ENCODE measurements at places on chromosomes 11 and 22.

- no peak for DNase-seq
These were observed 266.9 kb downstream of the KIRREL3 start for GRCh38 chr11:126733685-126734084.

GRCh38 chr11:109789901-109790300 is 303.3 kb upstream of the ZC3H12C start:
- no peak for DNase-seq

DNA sequence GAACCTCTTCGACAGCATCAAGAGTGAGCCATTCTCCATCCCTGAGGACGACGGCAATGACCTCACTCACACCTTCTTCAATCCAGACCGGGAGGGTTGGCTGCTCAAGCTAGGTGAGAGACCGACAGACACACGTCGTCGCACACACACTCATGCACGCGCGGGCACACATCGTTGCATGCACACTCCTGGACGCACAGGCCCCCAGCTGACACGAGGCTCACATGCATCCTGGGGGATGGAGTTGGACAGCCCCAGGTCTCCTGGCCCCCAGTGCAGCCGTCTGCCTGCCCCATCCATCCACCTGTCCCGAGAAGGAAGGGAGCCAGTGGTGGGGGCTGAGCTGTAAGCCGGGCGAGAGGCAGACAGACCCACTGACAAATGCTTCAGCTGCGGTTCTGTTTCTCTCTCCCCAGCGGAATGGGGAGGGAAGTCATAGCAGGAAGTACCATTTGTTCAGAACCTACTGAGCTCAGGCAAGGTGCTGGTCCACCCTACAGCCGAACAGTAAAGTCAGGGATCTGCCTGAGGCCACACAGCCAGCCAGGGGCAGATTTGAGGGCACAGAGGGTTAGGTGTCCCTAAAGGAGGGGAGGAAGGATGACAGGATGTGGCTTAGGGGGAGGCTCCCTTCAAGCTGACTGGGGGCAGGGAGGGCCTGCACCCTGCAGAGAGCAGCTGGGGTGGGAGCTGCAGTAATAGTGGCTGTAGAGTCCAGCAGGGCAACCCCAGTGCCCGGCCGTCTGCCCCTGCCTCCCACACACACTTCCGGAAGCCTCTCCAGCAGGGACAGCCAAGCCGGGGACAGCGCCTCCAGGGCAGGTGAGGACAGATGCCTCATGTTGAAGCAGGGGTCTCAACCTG is 27.1 kb downstream of the CYTH4 start:
- DNase-seq = no peak

- no peak for DNase-seq
These were observed 5.0 kb upstream of the OR52H1 start for GRCh38 chr11:5553343-5553742.

- DNase-seq = no peak
These were observed 49.7 kb downstream of the TBC1D22A start for GRCh38 chr22:46812034-46812605.

GRCh38 chr11:84524422-84525051 is 1102.6 kb downstream of the DLG2 start:
- no peak for DNase-seq

DNA sequence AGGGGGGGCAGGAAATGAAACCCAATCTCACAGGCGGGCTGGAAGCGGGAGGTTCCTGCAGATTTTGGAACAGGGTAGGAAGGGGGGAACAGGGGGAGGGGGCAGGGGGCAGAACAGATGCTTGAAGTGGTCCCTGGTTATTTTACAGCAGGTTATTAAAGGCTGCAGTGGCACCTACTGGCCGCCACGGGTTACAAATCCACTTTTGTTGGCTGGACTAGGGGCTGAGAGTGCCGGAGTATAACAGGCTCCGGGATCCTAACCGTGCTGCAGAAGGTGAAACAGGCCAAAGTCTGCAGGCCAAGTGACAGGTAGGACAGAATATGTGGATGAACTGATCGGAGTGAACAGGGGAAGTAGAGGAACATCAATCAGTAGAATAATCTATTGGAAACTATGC is 2.5 kb downstream of the ROBO3 start:
- DNase-seq = no peak

GRCh38 chr11:73866095-73866579 is 10.5 kb downstream of the COA4 start:
- DNase-seq = no peak

GRCh38 chr11:103862094-103862801 is 174.2 kb upstream of the DDI1 start:
- no peak for DNase-seq

- DNase-seq = no peak
These were observed 173.4 kb downstream of the DDX10 start for GRCh38 chr11:108838102-108838791.

DNA sequence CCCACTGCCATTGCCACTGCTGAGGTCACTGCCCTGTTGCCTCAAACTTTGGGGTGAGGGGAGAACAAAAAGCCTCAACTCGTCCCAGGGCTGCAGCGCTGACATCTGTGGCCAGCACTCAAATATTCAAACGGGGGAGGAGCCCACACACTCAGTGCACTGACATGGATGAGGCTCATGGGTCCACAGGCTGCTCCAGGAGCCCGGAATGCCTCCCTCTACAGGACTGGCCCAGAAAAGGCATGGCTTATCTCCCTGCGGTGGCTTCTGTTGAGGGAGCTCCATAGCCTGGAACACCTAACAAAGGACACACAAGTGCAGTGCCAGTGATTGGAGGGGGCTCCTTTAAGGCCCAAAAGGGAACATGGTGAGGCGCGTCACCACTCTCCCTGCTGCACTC is 341.1 kb upstream of the LUZP2 start:
- no peak for DNase-seq

- no peak for DNase-seq
These were observed 44.4 kb upstream of the BARX2 start for GRCh38 chr11:129331217-129331616.

GRCh38 chr11:93921695-93922468 is 71.5 kb upstream of the VSTM5 start:
- no peak for DNase-seq

GRCh38 chr11:35639591-35640179 is 21.4 kb downstream of the FJX1 start:
- no peak for DNase-seq

GRCh38 chr22:44002997-44003396 is 21.1 kb upstream of the PARVB start:
- no peak for DNase-seq

DNA sequence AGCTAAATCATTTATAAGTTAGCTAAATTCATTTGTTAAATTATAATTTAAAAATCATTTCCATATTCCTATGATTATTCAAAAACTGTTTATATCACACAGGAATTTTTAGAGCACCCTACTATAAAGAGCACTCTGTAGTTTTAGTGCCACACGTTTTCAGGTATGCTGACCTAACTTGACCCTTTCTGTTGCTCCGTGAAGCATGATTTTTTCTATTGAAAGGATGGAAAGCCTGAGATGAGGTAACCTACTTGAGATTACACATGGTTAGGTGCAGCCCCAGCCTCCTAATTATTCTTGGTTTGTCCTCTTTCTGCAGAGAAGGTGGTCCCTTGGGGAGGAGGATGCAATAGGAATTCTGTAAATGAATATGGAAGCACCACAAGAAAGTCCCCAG is 72.6 kb downstream of the PPFIBP2 start:
- DNase-seq = no peak

DNA sequence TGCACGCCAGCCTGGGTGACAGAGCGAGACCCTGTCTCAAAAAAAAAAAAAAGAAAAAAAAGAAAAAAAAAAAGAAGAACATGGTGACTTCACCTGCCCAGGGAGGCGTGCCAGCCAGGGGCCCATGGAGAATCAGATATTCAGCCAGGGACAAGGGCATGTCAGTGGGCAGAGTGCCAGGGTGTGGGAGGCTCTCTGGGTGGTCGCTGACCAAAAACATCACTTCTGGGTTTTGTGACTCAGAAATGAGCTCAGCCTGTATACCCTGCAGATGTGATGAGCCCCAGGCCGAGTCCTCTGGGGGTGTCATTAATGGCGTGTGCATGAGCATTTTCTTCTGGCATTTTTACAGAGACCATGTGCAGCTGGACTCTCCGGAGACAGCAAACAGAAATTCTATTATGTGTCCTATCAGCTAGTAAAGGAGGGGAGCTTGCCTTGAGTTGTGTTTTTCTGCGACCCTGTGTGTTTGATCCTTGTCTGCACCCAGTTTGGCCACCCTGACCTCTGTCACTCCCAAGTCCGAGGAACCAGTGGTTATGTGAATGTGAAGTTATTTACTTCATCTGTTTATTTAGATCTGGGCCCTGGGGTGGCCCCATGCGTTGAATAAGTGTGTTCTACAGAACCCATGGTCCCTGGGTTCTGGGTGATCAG is 53.6 kb downstream of the BCR start:
- no peak for DNase-seq

- DNase-seq = no peak
These were observed 17.0 kb downstream of the C11orf96 start for GRCh38 chr11:43959321-43959995.

DNA sequence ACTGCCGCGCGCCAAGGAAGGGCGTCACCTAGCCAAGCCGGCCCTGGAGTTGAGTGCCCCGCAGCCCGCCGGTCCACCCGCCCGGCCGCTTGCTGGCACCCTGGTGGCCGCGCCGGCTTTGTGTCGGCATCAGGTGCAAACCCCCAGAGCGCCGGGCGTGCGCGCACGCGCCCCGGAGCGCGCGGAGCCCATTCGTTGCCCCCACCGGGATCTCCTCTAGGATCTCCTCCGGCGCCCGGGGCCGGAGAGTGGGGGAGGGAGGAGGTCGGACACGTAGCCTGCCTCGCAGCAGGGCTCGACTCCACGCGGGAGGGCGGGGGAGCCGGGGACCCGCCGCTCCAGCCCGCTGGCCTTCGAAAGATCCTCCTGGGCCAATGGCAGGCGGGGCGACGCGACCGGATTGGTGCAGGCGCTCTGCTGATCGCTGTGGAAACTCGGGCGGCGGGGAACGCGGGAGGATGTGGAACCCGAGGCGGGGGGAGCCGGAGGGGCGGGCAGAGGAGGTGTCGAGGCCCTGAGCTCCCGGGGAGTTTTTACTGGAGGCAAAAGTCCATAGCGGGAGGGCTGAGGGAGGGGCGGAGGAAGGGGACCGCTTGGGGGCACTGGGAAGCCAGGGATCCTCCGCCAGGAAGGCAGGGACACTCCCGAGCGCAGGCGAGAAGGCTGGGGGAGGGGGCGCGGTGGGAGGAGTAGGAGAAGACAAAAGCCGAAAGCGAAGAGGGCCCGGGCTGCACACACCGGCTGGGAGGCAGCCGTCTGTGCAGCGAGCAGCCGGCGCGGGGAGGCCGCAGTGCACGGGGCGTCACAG is at the start of gene FADS2:
FADS2 (plus strand) TSS at position 730 of the 808 bp plus-strand sequence. CDS start 91 bp downstream, outside the sequence.
- DNase-seq = peak; percentile 81

DNA sequence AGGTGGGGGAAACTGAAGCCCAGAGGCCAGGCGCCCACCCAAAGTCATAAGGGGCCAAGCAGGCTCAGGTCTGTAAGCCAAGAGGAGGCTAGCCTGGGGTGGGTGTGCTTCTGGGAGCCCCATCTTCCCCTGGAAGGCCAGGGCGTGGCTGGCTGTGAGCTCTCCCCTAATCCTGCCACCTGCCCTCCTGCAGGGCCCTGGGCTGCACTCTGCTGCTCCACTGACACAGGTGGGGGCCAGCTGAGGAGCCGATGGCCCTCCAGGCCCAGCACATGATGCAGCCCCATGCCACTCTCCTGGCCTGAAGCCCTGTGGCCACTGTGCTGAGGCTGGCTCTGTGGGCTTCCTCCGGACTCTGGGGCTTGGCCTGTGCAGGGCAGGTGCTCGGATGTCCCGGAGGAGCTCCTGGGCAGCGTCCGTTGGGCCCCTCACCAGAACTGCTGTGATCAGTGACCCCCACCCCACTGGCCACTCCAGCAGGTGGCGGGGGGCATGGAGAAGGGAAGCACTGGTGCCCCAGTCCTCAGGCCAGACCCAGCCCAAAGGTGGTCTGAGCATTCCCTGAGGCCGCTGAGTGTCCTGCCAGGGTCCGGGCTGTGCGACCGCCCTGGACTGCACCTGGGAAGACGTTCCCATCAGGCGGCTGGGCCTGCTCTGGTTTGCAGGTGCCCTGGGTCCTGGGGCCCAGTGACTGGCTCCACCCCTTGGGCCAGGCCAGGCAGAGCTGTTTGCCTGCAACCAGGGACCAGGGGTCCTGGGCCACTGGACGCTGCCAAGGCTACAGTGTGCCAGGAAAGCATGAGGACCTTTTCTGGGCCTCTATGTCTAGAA is 8.5 kb downstream of the PIM3 start:
- no peak for DNase-seq

GRCh38 chr11:33897761-33898375 is 6.0 kb upstream of the LMO2 start:
- DNase-seq = no peak

DNA sequence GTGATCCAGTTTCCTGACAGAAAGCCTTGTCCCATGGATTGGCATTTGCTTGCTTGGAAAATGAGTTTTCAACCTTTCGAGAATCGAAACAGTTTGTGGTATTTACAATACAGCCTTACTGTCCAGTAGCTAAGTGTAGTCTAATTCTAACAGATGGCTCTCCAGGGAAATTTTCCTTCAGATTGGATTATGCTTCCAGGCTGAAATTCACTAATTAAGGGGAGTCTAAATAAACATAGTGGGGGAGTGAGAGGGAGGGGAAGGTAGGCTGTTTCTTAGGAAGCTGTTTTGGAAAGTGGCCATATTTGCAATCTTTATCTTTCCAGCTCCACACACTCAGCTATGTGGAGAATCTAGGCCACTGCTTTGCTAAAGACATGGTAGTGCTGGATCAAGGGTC is 81.3 kb downstream of the SYT9 start:
- no peak for DNase-seq

DNA sequence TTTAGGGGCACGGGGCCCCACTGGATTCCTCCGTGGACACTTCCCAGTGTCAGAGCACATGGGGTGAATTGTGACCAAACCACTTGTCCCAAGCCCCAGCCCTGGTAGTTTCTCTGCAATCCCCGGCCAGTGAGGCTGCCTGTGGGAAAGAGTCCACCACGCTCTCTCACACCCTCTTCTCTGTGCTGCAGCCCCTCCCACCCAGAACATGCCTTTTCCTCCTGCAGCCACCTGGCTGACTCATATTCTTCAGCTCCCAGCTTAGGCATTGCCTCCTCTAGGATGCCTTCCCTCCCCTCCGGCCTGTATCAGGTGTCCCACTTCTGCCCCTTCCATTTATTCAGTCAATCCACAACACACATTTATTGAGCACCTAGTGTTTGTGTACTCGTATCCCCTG is 5.4 kb upstream of the RPS6KB2 start:
- no peak for DNase-seq

DNA sequence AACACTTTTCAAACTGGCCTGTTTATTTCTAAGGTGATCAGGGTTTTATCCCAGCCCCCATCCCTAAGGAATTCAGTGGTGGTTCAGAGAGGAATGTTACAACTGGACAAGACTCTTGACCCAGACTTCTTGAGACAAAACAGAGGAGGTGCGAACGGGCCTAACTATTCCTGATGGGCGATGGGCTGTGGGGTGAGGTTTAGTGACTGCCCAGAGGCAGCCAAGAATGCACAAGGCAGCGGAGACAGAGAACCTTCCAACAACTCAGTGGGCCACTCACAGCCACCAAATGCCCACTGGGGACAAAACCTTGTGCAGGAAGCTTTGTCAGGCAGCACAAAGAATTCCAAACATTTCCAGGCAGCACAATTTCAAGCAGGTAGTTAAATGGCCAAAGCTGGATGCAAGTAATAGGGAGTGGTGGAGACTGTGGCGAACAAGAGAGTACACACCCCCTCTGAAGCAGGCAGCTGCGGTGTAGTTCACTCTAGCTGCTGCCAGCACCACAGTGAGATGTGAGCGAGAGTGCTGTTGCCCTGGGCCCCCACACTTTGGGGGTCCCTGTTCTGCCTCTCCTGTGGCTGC is 29.2 kb downstream of the SCUBE1 start:
- no peak for DNase-seq
